Esophagus squamous epithelium (tissue), 5 donors: ENCODE measurements at places on chromosomes 2 and 18.

DNA sequence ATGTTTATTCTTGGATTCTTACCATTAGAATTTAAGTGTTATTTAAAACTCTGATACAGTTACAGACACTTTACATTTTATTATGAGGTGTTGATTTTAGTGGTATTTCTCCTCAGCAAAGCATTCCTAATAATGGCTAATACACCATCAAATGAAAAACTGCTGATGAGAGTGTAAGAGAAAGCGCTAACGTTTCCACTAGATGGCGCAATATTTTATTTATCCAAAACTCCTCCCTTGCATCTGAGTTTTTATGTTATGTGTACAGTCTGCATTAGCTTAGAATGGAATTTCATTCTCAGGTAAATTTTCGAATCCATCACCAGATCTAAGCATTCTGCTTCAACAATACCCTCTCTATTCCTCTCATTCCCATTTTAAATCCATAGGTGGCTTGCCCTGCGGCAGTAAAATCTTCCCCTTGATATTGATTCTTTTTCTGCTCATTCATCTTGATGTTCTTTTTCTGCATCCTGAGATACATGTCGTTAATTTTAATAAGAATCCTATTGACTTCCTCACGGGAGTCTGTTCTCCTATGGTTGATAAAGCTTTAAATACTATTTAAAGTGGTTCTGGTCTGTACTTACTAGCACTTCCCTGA lies 53.9 kb downstream of the PRKRA start:
- DNase-seq: no peak

DNA sequence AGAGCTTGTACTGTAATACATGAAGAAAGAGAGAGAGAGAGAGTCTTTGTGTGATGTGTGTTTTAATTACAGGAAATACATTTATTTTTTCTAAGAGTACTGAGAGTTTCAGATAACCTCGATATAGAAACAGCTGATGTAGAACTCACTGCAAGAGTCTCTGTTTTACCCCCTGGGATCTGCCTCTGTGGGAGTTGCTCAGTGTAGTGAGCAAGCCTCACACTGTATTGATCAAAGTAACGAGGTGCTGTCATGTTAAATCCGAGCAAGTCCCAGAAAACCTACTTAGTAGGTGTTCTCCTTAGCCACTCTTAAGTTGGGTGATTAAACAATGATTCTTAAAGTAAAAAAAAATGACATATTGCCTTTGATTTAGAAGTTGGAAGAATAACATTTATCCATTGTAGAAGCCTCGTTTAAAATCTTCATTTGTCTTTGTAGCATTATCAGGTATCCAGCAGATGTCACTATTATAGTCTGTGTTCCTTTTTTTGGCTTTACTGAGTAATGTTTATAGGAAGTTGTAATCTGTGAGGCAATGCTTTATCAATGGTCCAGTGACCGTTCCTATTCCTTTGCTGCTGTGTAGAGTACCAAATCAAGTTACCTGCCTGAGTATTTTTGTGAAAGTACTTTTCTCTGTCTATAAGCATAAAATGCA lies 219.0 kb downstream of the MYO3B start:
- no peak for DNase-seq

GRCh38 chr2:98663511-98664090 lies 55.2 kb downstream of the UNC50 start:
- DNase-seq: no peak

DNA sequence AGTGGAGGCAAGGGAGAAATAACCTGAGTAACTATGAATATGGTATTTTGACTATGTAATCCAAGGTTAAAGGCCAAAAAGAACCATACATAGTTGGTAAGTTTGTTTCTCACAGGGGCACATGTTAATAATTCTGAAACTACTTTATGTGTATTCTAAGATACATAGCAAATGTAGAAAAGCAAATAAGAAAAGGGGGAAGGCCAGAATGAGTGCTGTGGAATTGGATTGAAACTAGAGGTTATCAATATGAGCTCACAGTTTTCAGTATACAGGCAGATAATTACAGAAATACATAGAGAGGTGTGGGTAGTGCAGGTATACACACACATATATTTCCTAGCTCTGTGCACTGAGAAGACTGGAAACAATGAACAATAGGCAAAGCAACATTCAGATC lies 13.7 kb downstream of the INO80C start:
- no peak for DNase-seq
